ENCODE measurements at places on chromosomes 3 and 15. TPM values are rescaled to one million over a fixed set of nuclear protein-coding genes. Genes with fewer than 3 reads are reported as not detected.

The NANOGP8 gene
- polyA plus RNA-seq: not detected

The SLC2A2 gene
- not detected for polyA plus RNA-seq

The KCNMB3 gene
- polyA plus RNA-seq: 1.3 TPM

DNA sequence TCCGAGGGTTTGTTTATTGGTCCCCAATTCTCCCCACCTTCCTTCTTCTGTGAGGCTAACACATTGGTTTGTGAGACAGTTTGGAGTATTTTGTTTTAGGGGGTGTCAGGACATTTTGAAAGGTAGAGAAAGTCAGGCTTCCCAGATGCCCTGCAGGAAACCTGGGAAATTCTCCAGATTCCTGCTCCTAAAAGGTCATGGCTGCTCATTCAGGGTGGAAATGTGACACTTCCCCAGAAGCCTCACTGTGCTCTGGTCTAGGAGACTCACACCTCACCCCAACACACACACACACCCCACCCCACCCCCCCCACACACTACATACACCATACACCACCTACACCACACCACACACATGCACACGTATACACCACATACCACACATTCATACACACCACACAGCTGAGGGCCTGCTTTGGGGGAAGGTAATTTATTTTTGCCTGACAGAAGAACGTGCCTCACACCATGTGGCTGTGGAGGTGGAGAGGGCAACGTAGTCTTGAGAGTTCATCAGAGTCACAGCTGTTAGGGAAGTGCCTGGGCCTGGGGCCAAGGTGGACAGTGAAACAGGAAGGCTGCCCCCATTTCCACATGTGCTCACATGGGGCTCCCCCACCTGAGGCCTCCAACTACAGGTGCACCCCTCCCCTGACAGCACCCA, 40.4 kb upstream of the LIMD1 start:
- no peak for DNase-seq

- DNase-seq: no peak
Observed at GRCh38 chr3:56930706-56931105, 129.0 kb upstream of the ARHGEF3 start.

The LRTM1 gene
- polyA plus RNA-seq: not detected

The SLC9A9 gene
- 2.9 TPM for polyA plus RNA-seq

DNA sequence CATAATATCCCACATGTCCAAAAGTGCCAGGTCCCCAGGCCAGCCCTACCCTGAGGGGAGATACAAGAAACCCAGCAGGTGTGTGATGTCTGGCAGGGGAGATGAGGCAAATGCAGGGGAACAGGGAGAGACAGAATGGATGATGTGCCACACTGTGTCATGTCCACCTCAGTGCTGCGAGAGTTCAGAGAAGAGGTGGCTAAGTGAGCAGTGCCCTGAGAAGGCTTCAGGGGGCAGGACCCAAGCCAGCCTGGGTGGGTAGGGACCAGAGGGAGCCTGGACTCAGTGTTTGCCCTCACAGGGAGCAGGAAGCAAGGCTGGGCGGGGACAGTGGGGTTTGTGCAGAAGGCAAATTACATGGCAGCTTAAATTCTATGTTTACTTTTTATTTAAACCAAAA, 61.2 kb downstream of the KLHL6 start:
- DNase-seq: no peak

The XCR1 gene
- not detected for polyA plus RNA-seq

DNA sequence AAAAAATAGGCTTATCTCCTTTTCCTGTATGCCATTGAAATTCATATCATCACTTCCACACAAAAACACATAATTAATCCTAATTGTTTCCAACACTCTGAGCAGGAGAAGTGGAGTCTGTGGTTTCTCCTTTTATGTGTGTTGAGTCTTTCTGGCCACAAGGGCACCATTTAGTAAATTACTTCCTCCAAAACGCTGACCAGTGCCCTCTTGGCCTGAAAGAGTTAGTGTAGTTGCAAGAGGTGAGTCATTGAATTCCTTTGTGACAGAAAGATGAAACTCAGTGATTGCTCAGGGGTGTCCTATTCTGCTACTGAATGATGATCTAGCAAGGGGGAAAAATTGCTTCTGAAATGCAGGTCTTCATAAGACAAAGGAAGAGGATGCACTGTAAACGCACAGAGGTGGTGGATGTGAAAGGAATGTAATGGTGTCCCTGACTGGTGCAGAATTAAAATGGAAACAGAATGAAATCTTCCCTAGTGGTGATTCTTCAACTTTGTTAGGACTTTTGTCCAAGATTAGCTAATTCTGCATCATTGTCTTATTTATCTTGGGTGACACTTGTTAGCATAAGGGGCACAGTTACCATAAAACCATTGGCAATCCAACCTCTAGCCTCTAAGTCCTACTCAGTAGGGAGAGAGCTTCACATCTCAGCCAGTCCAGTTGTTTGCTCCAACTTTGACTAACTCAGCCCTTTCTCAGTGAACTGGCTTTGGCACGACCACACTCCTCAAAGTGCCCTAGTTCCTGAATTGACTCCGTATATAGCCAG, 208.4 kb upstream of the NANOGP8 start:
- peak; percentile 27 for DNase-seq

- no peak for DNase-seq
Observed at GRCh38 chr15:64355348-64355943, 527 bp downstream of the CSNK1G1 start.

The LRRC31 gene
- not detected for polyA plus RNA-seq

GRCh38 chr3:80785475-80785874, 976.0 kb downstream of the GBE1 start:
- no peak for DNase-seq

- DNase-seq: no peak
Observed at GRCh38 chr3:157327018-157327417, 109.6 kb upstream of the PTX3 start.

GRCh38 chr3:142706321-142707127, 17.3 kb upstream of the TRPC1 start:
- DNase-seq: no peak

The ZBBX gene
- not detected for polyA plus RNA-seq

DNA sequence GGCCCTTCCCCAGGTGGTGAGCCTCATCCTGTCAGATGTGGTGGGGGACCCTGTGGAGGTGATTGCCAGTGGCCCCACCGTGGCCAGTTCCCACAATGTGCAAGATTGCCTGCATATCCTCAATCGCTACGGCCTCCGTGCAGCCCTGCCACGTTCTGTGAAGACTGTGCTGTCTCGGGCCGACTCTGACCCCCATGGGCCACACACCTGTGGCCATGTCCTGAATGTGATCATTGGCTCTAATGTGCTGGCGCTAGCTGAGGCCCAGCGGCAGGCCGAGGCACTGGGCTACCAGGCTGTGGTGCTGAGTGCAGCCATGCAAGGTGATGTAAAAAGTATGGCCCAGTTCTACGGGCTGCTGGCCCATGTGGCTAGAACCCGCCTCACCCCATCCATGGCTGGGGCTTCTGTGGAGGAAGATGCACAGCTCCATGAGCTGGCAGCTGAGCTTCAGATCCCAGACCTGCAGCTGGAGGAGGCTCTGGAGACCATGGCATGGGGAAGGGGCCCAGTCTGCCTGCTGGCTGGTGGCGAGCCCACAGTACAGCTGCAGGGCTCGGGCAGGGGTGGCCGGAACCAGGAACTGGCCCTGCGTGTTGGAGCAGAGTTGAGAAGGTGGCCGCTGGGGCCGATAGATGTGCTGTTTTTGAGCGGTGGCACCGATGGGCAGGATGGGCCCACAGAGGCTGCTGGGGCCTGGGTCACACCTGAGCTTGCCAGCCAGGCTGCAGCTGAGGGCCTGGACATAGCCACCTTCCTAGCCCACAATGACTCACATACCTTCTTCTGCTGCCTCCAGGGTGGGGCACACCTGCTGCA, 4.8 kb downstream of the GLYCTK start:
- no peak for DNase-seq

The SOX14 gene
- polyA plus RNA-seq: not detected

DNA sequence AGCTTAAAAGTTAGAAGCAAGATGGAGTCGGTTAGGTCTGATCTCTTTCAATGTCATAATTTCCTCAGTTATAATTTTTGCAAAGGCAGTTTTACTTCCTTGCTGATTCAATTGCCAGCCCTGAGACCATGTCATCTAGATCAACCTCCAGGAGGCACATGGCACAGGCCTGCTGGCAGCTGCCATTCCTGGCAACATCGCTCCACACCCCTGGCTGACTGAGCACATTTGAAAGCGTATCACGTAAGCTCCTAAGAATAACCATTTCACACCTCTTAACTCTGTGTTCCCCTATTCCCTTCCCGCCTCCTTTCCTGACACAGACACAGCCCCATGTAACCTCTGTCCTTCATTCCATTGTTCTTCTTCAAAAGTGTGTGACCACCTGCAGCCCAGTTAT, 313.9 kb upstream of the CTNNB1 start:
- DNase-seq: no peak

- DNase-seq: no peak
Observed at GRCh38 chr3:94614192-94614591, 551.3 kb downstream of the NSUN3 start.

- DNase-seq: peak; percentile 45
Observed at GRCh38 chr3:57151021-57151449, 14.1 kb downstream of the IL17RD start.

GRCh38 chr15:85744579-85744978, 50.1 kb downstream of the KLHL25 start:
- DNase-seq: no peak

DNA sequence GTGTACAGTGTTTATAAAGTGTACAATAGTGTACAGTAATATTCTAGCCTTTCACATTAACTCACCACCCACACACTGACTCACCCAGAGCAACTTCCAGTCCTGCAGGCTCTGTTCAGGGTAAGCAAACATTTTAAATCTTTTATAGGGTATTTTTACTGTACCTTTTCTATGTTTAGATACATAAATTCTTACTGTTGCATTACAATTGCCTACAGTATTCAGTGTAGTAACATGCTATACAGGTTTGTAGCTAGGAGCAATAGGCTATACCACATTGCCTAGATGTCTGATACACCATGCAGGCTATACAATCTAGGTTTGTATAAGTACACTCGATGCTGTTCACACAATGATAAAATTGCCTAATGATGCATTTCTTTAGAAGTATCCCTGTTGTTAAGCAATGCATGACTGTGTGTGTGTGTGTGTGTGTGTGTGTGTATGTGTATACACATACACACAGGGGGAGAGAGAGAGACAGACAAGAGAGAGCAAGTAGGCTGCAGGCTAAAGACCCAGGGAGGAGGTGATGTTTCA, 72.5 kb upstream of the PRR23C start:
- DNase-seq: no peak

DNA sequence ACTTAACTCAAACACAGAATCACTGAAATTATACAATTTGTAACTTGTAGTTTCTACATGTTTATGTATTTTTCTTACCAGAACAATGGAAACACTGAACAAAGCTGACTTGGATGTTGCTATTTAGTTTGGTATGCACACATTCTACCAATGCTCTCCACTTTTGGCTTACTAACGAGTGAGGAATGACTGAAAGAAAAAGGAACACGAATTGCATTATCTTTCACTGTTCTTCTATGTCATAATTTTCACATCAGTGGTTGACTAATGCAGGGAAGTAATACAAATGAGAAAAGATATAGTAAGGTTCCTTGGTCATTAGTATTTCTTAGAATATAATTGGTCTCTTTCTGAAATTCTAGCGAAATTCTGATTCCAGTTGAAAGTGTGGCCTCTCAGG, 9.8 kb upstream of the CNTN3 start:
- peak; percentile 34 for DNase-seq

DNA sequence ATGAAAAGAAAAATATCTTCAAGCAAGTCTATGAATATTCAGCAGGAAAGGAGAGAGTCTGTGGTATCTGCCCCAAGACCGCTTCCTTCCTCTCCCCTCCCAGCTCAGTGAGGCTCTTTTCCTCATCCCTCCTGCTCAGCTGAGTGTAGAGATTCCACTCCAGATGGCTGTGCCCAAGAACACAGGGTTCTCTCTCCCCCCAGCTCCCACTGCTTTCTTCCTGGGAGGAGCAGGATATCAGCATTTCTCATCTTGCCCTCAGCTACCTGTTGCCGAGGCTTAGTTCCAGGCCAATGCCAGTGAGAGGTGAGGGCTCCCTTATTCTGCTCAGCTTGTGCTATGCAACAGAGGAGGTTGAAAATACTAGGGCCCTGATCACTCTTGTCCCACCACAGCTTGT, 211.9 kb downstream of the SV2B start:
- no peak for DNase-seq

DNA sequence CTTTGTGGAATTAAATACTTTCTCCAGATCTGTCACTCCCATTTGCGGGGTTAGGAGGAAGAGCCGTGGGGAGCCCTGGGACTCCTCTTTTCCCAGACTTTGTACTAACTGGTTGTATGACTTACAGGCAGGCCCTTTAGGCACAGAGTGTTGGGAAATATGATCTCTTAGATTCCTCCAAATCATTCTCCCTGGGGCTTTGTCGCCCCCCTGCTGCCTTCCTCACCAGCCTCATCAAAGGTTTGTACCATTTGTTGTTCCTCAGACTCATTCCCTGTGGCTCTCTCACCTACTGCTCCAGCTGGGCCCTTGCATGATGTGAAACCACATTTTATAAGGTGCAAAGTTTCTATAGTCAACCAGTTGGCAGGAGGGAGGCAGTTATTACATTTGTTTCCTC, 56.4 kb downstream of the CRYGS start:
- DNase-seq: no peak

DNA sequence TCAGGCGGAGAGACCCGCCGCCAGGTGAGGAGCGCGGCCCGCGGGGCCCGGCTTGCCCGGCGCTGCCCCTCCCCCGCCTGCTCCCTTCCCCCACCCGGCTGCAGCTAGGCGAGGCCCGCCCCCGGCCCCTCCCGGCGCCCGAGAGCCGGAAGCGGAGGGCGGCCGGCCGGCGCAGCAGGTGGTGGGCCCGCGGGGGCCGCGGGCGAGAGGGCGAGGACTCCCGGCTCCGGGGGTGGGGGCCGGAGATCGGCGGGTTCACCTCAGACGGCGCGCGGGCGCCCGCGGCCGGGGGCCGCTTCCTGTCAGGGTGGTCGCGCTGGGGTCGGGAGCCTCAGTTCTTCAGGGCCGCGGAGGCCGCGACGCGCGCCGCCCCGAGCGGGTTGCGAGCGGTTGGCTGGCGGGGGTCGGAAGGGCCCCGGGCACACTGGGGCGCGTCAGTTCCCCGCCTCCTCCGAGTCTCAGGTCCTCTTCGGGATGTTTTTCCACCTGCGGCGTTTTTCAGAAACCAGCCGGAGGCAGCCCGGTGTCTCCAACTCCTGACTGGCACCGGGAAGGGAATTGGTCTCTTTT, 395 bp downstream of the ZFAND6 start:
- no peak for DNase-seq

GRCh38 chr3:11643201-11643603, 513 bp downstream of the VGLL4 start:
- DNase-seq: no peak

GRCh38 chr3:45889337-45889736, 3.0 kb downstream of the CCR9 start:
- DNase-seq: no peak

Measured in BJ (cell line).